ENCODE measurements at places on chromosomes 4 and X.

DNA sequence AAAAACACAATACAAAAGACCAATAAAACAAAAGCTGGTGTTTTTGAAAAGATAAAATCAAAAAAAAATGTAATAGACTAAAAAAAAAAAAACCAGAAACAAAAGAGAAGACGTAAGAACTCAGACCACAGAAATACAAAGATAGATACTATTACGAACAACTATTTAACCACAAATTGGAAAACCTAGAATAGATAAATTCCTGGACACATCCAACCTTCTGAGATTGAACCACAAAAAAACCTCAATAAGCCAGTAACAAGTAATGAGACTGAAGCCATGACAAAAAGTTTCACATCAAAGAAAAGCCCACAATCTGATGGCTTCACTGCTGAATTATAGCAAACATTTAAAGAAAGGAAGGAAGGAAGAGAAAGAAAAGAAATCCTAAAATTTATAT, 16.2 kb downstream of the RCHY1 start:
- DNase-seq, result no peak

- DNase-seq, result no peak
These were observed 21.3 kb downstream of the SPCS3 start for GRCh38 chr4:176340871-176341685.

DNA sequence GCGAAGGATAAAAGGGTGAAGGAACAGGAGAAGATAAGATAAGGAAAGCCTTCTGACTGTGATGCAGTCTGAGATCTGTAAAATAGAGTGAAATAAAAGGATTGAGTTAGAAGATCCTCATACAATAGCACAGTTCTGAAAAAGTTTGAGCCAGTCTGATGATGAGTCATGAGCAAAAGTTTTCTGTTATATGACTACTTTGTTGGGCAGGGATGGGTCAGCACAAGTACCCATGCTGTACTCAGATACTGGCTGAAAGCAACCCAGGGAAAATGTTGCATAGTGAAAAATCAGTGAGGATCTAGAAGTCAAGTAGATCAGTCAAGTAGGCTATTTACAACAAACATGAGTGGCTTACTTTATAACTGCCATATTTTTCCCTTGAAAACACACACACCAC, 253.5 kb downstream of the PCDH10 start:
- DNase-seq, result no peak

GRCh38 chr4:155900381-155900780, 3.1 kb upstream of the TDO2 start:
- no peak for DNase-seq

GRCh38 chrX:154355094-154355775, 19.2 kb downstream of the FLNA start:
- no peak for DNase-seq

DNA sequence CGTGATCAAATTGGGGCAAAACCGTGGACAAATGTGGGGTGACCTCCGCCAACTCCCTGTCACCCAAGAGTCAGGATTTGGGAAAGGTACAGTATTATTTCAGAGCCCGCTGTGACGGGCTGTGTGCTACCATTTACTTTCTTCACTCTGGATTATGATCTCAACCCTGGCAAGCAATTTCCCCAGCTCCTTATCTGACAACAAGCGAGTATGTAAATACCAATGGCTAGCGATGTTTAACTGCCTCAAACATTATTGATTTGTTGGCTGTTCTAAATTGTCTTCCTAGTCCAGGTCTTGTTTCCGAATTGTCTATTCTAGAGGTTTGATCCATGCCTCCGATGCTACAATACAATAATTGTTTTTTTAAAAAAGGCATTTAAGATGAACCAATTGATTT, 17.7 kb upstream of the PITX2 start:
- DNase-seq, result no peak

DNA sequence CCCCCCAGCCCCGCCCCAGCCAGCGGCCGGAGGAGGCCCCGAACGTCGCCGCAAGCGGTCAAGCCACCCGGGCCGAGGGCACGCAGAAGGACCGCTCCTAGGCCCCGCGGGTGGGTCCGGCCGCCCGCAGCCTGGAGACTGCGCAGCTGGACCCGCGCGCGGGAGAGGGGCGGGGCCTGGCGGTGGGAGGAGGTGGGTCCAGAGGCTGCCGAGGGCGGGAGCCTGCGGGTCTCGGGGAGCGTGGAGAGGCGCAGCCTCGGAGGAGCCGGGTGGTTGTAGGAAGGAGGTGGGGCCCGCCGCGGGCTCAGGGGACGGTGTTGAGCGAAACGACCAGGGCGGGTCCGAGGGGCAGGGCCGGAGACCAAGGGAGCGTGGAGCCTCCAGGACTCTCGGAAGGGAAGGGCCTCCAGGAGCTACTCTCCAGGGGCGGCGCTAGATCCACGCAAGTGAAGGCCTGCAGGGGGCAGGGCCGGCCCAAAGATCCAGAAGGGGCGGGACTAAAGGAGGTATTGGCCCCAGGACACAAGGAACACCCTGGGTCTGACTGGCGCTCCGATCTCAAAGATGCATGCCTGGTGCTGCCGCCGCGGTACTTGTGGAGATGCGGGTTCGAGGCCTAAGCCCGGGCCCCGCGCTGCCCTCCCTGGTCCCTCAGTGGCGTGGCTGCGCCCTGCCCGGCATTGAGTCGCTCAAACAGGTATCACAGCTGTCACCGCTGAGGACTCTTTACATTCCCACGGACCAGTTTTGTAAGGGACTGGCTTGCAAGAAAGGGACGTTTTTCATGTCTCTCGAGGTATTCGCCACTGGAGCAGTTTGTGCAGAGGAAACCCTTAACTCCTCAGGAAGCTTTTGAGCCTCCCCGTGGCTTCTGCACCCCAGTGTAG, 5.9 kb downstream of the TIMM17B start:
- peak; percentile 35 for DNase-seq

DNA sequence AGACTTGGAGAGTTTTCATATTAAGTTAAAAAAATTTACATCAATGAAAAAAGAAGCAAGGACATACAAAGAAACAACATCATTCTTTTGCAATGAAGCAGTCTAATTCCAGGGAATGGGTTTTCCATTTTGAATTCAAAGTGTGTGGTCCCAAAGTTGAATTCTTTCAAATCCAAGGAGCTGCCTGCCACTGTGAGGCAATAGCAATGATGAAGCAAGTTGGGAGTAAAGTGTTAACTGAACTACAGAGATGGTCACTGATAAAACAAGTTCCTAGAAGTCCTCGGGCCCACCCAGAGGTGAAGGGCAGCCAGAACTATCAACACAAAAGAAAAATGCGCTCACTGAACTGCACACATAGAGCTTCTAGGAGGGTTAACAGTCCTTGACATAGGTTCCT, 115.9 kb downstream of the RAB28 start:
- DNase-seq, result no peak

DNA sequence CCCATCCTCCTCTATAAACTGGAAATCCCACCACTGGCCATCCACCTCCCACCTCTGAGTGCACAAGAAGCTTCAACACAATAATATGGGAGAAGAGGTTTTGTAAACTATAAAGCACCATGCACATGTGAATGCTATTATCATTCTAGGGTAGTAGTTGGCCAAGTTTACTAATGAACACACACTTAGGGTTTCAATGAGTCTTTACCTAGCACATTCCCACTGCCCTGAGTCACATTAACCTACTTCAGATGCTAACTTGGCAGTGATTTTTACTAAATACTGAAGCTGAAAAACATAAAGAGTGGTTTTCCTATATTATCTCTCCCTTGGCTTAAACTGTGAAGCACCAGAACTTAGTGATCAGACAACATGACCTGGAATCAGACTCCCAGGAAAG, 93.9 kb downstream of the SH3KBP1 start:
- no peak for DNase-seq

DNA sequence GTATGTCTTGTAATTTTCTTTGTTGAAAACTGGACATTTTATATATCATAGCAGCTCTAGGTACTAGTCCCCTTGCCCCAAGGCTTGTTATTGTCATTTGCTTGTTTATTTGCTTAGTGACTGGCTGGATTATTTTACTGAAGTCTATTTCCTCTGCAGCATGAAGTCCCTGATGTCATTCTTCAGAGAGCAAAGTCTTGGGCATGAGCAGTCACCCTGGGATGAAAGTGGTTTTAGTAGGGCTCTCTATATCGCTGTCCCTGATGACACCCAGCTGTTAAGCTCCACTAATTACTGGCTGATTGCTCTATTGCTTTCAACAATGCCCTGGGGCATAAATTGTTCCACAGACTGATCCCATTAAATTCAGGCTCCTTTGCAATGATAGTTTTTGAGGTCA, 113.5 kb upstream of the USP9X start:
- no peak for DNase-seq

- DNase-seq, result no peak
These were observed 1082.0 kb upstream of the IGFBP7 start for GRCh38 chr4:58192217-58192616.

GRCh38 chr4:130044788-130045531, 949.0 kb downstream of the C4orf33 start:
- DNase-seq, result no peak

GRCh38 chr4:76545226-76545884, 110.3 kb downstream of the SHROOM3 start:
- no peak for DNase-seq

GRCh38 chrX:85365370-85365995, 14.0 kb downstream of the POF1B start:
- no peak for DNase-seq

DNA sequence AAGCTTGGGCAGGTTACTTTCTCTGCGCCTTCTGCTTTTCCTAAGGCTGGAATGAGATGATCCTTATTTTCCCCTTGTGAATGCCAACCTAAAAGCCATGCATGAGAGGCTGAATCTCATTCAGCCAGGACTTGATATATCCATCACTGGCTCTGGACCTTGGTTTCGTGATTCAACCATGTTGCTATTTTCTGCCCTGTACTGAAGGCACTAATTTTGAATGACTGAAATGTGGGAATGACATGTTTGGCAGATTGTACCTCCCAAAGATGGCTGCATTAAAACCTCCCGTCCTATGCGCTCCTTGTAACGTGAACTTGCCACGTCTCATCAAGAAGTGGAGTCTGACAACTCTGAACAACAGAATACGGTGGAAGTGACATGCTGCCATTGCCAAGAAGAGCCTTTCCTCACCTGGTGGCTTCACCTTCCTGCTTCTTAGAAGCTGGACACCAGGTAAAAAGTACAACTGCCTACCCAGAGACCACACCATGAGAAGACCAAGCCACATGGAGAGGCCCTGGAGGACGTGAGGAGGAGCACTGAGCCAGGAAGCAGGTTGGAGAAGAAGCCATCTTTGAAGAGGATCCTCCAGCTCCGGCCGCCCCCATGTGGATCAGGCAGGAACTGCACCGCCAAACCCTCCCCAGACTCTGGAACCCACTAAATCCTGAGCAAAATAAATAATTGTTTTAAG, 174.5 kb downstream of the NSUN7 start:
- peak; percentile 58 for DNase-seq

DNA sequence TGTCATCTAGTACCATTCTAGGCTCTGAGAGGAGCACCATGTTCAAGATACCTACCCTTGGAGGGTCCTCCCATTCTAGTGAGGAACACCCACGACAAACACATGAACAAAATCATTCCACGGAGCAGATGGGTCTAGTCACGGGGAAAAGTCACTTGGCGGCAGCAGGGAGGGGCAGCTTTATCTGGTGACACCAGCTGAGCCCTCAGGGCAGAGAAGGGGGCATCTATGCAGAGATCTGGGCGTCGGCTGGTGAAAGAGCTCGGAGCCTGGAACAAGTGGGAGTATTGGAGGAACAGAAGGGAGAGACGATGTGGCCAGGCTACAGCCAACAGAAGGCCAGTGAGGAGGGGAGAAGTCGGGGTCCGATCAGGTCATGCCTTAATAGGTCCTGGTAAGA, 11.9 kb upstream of the PDHA1 start:
- DNase-seq, result no peak

GRCh38 chr4:57078685-57079521, 31.3 kb downstream of the IGFBP7 start:
- no peak for DNase-seq

GRCh38 chr4:8391972-8392371, 48.6 kb downstream of the ACOX3 start:
- DNase-seq, result no peak

- no peak for DNase-seq
These were observed at the start of gene ADGRL3 for GRCh38 chr4:61200187-61200915. Gene ADGRL3, plus strand, starts transcription at chr4:61200326.

DNA sequence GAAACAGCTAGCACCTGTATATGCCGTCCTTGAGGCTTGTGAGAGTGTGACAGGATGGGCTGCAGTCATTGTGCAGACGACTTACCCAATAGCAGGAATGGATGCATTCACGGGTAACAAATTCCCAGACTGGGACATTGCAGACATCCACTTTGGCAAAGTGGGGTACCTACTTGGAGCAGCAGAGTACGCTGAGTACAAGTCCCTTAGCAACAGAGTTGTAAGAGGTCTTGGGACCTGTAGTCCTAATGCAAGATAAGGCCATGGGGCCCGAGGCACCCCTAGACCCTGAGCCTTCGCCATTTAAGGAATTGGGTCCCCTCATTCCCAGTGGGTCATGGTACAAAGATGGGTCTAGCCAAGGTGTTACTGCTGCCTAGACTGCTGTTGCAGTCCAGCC, 55.4 kb upstream of the CCDC149 start:
- no peak for DNase-seq

GRCh38 chrX:9340598-9341290, 124.1 kb upstream of the TBL1X start:
- no peak for DNase-seq

DNA sequence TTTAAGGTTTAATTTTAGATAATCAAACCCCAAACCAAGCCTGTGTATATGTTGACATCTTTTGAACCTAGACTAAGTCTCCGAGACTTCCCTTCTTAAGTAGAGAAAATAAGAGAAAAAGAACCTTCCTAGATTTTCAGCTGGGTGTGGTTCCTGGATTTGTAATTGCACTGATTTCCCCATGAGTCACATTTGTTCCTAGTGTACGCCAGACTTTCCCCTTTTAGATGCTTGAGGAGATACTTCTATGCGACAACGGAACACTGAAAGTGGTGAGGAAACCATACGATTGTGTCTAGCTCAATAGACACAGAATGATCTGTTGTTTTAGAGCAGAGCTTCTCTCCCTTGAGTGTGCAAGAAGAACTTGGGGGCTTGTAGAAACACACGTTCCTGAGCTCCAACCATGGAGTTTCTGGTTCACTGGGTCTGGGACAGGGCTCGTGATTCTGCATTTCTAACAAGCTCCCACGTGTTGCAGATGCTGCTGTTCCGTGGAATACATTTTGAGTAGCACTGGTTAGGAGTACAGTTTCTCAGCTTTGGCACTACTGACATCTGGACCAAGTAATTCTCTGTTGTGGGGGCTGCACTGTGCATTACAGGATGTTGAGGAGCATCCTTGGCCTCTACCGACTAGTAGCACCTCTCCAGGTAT, 87.1 kb downstream of the AMELX start:
- DNase-seq, result no peak

DNA sequence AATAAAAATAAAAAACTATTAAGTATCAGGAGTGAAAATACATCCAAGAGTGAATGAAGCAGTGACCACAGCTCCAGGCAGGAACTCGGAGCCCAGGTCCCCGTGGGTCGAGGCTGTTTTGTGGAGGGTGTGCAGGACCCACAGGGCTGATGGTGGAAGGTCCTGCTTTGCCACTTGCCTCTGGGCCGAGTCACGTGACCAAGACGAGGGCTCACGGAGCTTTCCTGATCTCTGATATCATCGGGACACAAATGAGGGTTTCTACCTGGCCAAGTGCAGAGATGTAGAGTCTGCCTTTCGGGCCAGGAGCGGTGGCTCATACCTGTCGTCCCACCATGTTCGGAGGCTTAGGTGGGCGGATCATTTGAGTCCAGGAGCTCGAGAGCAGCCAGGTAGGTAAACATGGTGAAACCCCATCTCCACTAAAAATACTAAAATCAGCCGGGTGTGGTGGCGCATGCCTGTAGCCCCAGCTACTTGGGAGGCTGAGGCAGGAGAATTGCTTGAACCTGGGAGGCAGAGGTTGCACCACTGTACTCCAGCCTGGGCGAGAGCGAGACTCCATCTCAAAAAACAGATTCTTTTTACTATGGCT, 7.2 kb downstream of the SLC25A6 start:
- no peak for DNase-seq
